ENCODE measurements at places on chromosomes 6 and 20. TPM values are rescaled to one million over a fixed set of nuclear protein-coding genes. Genes with fewer than 3 reads are reported as not detected.

- no peak for DNase-seq
These were observed 4.9 kb downstream of the BMP6 start for GRCh38 chr6:7730784-7731227.

GRCh38 chr6:22036275-22036674 lies 260.6 kb downstream of the PRL start:
- DNase-seq = peak; percentile 45

GRCh38 chr20:59559863-59560262 lies 44.5 kb upstream of the PHACTR3 start:
- no peak for DNase-seq

DNA sequence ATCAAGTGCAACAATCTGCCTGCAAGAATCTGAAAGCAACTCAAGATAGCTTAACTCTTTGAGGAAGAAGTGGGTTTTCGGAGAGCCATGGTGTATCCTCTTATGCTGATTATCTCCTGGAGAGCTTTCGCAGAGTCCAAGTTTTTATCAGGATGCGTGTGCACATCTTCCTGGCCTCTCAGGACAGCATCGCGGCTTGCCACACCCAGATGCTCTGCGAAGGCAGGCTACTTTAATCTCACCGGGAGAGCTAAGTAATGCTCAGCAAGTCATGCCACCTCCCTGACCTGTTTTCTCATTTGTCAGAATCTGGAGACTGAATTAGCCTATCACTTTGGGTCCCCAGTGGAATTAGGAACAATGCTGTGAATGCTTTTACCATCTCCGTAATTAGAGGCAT lies 52.9 kb downstream of the TTI1 start:
- no peak for DNase-seq

- no peak for DNase-seq
These were observed 66.0 kb upstream of the ENPP5 start for GRCh38 chr6:46236752-46237151.

DNA sequence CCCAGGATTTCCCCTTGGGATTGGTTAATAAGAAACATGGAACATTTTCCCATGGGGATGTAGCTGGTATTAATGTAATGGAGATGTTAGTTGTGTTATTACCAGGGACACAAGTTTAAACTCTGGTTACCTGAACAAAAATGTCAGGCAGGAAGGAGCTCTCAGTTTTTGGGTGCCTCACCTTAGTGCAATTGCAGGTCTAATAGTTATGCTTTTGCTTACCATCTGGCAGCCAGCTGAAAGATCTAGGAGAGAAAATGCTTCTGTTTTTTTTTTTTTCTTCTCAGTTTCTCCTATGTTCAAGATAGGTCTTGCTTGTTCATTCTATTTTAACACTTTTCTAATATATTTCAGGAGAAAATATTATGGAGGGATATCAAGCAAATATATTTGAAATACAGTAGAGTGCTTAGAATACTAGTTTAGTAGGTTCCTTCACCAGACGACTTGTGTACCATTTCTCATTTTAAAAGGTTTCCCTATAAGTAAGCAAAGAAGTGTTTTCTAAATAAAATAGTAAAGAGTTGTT lies 4.2 kb upstream of the UBE2J1 start:
- peak; percentile 84 for DNase-seq

- DNase-seq = no peak
These were observed 240.5 kb downstream of the NRN1 start for GRCh38 chr6:5766260-5766659.

DNA sequence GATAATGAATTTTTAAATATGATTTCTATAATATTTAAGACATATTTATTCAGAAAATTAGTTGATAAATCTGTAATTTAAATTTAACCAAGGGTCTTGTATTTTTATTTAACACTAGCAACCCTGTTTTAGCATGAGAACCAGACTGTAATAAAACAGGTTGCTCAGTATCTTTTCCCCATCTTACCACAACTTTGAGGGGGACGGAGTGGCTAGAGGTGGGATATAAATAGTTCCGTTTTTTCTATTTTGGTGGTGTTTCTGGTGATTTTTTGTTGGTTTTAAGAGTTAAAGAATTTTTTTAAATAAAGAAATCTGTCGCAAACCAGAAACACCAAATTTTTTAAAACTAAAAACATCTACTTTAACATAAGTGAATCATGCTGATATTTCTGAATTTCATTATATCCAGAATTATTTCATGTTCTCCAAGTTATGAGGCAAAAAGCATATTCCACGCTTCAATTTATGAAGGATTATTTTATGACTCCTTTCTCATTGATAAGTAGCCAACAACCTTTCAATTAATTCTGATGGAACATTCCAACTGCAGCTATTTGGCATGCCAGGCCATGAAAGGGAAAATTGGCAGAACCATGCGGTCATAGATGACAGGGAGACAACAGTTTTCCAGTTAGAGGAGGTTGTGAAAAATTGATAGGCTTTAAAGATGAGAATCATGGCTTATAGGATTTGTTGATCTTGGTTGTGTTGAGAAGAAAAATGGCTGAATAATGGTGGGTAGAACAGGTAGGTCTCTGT lies 151.9 kb upstream of the CARMIL1 start:
- no peak for DNase-seq

GRCh38 chr6:3749067-3749841 lies 2.3 kb downstream of the PXDC1 start:
- no peak for DNase-seq

DNA sequence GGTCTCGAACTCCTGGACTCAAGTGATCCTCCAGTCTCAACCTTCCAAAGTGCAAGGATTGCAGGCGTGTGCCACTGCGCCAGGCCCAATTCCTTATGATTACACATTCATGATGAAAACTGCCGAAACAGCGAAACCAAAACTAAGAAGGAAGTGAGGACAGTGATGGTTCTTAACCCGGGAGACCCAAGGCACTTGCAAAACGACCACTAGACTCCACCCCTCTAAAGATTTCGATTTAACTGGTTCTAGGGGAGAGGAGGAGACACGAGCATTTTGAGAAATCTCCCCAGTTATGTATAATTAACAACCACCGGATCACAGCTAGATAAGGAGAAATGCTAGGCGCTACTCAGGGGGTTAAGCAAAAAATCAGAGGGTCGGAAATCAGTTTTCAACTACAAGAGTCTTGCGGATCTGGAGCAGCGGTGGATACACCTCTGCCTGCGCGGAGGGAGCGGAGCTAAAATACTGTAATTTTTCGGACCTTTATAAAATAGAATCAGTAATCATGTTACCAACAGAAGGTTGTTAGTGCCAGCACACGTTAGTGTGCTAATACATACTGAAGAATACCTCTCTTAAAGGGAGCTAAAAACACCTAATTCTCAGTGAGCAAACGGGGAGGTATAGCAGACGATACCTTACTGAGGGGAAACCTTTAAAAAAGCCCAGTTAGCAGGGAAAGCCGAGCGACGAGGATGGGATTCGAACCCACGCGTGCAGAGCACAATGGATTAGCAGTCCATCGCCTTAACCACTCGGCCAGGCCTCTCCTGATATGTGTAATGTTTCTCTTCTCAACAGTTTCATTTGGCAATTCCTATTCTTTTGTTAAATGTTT lies 60.0 kb upstream of the BTN3A2 start:
- DNase-seq = peak; percentile 76

DNA sequence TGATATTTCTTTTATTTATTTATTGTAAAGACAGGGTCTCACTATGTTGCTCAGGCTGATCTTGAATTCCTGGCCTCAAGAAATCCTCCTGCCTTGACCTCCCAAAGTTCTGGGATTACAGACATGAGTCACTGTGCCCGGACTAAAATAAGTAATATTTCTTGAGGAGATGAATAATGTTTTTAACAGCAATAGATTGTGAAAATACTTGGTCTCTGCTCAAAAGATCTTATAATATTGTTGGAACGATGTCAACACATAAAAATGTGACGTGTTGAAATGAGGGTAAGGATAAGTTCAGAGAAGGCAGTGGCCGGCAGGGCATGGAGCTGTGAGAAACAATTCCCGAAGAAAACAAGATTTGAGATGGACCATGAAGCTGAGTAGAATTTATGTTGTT lies 178.7 kb downstream of the GJA1 start:
- no peak for DNase-seq

- DNase-seq = no peak
These were observed 233.9 kb downstream of the SAMD5 start for GRCh38 chr6:147742440-147742839.

DNA sequence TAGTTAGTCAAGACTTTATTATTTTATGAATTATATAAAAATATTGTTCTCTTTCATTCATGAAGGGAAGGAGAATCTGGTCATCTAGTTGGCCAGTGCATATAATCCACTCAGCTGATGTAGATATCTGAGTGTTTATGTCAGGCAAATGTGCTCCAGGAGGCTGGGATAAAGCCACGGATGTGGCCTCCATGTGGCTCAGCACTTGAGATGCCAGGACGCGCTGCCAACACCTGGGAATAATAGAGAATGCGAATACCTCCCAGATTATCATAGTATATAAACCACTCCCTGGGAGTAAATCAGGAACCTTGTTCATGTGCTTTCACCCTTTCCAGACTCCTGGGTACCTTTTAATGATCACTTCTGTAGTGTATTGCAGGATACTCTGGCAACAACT lies 1006.0 kb downstream of the KIF16B start:
- DNase-seq = no peak

GRCh38 chr6:129473546-129473945 lies 236.4 kb downstream of the ARHGAP18 start:
- DNase-seq = no peak

DNA sequence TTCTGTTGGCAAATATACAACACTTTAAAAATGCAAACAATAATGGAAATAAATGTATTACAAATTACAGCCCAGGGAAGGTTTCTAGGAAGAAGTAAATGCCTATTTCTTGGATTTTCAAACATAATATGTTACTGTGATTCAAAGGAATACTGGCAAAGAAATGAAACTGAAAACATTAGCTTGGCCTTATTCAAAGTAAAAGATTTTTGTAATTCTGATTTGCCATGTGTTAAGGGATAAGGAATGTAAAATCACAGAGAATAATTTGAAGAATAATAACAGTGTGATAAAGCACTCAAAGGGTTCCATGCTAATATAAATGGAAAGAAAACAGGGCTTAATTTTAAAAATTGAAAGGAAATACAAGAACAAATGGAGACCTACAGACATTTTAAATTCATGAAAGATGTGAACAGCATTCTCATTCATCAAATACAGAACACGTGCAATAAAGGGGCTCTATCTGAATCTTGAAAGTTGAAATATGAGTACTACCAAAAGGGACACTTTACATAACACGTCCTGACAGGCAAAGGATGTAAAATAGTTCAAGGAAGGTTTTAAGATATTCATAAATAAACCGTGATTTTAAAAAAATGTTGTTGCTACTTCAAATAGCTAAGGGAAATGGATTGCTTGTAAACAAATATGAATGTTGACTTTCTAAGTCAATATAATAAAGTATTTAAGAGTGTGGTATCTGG lies 138.1 kb downstream of the RFPL4B start:
- no peak for DNase-seq

- no peak for DNase-seq
These were observed 113.9 kb downstream of the NFATC2 start for GRCh38 chr20:51428401-51429143.

- no peak for DNase-seq
These were observed 24.1 kb upstream of the BPIFA3 start for GRCh38 chr20:33192912-33193501.

DNA sequence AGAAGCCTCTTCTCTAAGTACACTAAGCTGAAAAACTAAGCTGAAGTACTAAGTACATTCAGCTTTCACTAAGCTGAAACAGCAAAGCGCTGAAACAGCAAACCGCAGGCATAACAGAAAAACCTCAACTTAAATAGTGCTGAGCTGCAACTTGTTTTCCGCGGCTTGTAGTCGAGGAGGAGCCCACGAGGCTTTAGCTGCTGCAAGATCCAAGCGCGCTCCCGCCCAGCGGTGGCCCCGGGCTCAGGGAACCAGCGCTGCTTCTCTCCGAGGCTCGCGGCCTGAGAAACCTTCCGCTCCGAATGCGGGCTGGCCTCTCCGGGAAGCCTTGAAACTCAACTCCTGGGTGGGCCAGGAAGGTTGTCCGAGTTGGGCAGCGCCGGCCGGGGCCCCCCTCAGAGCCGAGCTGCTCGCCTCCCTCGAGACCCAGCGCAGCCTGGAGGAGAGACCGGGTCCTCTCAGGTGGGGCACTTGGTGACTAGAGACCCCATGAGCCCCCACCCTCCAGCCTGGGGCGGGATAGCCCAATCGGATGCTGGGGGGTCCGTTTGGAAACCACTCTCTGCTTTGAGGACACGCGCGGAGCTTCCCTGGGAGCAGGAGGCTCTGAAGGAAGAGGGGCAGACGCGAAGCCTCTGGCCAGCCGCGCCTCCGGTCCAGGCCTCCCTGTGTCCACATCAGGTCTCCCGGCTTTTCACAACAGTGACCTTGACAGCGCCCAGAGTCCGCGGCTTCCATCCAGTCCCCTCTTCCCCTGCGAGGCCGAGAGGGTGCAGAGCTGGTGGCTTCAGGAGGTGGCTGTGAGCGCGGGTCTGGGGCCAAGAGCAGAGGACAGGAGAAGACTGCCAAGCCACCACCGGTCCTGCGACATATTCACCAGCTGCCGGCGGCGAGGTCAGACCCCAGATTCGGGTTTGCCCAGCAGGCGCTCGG lies 38.1 kb upstream of the HLA-E start:
- DNase-seq = no peak

DNA sequence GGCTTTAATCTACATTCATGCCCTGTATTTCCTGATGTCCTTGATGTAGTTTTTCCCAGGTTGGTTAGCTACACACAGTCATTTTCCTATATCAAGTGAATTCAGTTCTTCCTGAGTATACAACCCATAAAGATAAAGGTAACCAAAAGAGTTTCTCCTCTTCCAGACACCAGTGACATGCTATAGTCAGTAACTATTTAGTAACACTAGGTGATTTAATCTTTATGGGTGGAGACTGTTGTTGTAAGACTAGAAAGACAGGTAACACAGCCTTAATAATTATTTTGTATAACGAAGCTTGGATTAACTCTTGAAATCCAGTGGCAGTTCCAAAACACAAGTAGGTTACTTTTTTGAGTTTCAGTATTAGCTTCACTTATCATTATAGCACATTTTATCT lies 17.6 kb downstream of the MCUR1 start:
- DNase-seq = no peak

DNA sequence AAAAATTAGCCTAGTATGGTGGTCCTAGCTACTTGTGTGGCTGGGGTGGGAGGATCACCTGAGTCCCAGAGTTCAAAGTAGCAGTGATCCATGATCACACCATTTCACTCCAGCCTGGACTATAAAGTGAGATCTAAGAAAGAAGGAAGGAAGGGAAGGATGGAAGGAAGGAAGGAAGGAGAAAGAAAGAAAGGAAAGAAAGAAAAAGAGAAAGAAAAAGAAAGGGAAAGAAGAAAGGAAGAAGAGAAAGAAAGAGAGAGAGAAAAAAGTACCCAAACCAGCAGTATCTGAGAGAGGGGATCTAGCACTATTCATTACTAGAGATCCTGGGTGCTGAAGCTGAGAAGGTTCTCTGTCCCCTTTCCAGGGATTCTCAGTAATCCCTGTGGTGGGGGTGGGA lies 197.8 kb downstream of the CD83 start:
- DNase-seq = no peak

The MATN4 gene
- total RNA-seq = not detected

The MYLK2 gene
- total RNA-seq = 0.61 TPM

The TFAP2A gene
- total RNA-seq = 3.3 TPM

The MDFI gene
- total RNA-seq = not detected

The RBM24 gene
- total RNA-seq = not detected

The PSMB1 gene
- 193 TPM for total RNA-seq

The METTL24 gene
- not detected for total RNA-seq

The SOBP gene
- 31.3 TPM for total RNA-seq

The EDN1 gene
- total RNA-seq = not detected

The KIAA0408 gene
- total RNA-seq = 0.74 TPM

The FAM50B gene
- not detected for total RNA-seq

The IL20RA gene
- total RNA-seq = not detected

The MCCD1 gene
- total RNA-seq = not detected

The GSTA2 gene
- not detected for total RNA-seq
